CD14-positive monocyte (primary cell): ENCODE measurements at places on chromosomes 12 and 14. TPM values are rescaled to one million over a fixed set of nuclear protein-coding genes. Genes with fewer than 3 reads are reported as not detected.

GRCh38 chr12:120225852-120226640, 25.1 kb upstream of the RPLP0 start:
- peak; percentile 51 for DNase-seq

DNA sequence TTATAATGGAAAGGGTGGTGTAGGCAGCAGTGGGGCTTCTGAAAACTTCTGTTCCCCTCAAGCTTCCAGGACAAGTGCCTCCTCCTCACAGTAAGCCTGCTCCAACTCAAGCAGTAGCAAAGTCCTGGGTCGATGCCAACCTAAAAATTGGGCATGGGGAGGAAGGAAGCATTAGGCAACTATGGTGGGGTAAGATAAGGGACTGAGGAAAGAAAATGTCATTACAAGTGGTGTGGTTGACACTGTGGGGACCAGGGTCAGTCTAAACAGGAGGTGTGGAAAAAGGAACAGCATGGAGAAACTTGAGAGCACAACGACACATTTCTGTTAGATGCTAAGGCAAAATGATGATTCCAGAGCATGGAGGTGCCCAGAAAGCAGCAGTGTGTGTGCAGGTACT, 34.9 kb downstream of the WIF1 start:
- DNase-seq, result no peak

- no peak for DNase-seq
Observed at GRCh38 chr12:43158126-43158525, 393.9 kb downstream of the ADAMTS20 start.

DNA sequence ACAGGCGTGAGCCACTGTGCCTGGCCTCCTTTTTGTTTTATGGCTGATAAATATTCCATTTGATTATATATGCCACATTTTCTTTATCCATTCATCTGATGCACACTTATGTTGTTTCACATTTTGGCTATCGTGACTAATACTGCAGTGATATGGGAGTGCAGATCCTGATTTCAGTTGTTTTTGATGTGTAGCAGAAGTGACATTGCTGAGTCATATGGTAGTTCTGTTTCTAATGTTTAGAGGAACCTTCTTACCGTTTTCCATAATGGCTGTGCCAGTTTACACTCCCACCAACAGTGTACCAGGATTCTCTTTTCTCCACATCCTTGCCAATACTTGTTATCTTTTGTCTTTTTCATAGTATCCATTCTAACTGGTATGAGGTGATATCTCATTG, 235.9 kb downstream of the ERC1 start:
- DNase-seq, result peak; percentile 45

- peak; percentile 71 for DNase-seq
Observed at GRCh38 chr12:108822497-108823205, 34.7 kb downstream of the SSH1 start.

GRCh38 chr12:110224379-110225304, 56.4 kb upstream of the ATP2A2 start:
- peak; percentile 37 for DNase-seq

DNA sequence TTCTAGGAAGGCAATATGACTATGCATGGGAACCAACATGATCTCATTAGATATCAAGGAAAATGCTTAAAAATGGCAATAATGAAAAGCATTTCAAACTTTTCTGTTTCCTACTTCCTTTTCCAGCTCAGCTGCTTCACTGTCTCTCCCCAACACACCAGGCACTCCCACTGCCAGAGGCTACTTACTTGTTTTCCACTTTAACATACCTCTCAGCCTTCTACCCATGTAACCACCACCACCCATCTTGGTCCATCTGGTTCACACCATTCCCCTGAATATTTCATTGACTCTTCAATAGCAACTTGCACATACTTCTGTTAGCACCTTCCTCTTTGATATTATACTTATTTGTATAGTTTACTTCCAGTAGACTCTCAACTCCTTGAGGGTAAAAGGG, 168.3 kb upstream of the NPAS3 start:
- DNase-seq, result no peak

DNA sequence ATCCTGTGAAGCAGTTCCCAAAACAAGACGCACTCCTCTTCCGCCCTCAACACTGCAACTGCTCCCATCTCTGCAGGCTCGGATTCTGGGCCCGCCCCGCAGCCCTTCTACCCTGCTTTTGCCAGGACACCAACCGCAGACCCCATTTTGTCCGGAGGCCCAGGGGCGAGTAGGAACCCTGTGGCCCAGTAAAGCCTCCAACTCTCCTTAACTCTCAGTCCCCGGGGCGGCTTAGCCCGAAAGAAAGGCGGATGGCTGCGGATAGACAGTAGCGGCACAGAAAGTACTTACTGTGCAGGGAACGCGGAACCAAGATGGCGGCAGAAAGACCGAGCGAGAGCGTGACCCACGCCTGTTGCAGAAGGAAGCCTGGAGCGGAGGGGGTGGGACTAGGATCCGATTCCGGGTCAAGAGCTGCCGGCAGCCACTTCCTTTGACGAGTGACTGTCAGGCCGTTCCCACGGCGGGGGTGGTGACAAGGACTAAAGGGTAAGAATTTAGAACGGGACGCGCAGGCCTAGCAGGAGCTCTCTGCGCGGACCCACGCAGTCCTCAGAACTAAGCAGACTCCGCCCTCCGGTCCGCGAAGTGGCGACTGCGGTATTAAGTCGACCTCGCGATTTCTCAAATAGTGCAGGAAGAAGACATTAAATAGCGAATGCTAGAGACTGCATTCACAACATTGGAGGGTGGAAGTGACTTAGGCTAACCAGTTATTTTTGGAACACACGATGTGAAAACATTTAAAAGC, at the start of gene NACA:
Gene NACA, minus strand, starts transcription at position 328 of the 751 bp plus-strand sequence. CDS start 778 bp downstream, outside the sequence.
- peak; percentile 98 for DNase-seq

GRCh38 chr12:26345471-26346003, 150.2 kb downstream of the SSPN start:
- DNase-seq, result no peak

DNA sequence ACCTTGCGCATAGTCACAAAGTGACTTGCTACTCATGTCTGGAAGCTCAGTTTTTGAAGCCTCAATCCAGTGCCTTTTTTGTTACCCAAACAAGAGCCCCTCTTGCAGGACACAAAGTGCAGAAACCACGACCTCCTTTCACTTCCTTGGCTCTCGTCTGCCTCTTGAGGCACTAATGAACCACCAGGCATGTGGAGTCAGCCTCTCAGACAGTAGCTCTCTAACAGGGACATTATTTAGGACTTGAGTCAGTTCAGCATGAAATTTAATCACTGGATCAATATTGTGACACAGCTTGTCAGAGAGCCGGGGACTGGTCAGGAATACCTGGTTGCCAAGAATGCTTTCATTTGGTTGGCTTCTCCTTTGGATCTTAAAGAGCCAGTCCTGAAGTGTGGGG, 46.7 kb downstream of the HSPB8 start:
- DNase-seq, result no peak

DNA sequence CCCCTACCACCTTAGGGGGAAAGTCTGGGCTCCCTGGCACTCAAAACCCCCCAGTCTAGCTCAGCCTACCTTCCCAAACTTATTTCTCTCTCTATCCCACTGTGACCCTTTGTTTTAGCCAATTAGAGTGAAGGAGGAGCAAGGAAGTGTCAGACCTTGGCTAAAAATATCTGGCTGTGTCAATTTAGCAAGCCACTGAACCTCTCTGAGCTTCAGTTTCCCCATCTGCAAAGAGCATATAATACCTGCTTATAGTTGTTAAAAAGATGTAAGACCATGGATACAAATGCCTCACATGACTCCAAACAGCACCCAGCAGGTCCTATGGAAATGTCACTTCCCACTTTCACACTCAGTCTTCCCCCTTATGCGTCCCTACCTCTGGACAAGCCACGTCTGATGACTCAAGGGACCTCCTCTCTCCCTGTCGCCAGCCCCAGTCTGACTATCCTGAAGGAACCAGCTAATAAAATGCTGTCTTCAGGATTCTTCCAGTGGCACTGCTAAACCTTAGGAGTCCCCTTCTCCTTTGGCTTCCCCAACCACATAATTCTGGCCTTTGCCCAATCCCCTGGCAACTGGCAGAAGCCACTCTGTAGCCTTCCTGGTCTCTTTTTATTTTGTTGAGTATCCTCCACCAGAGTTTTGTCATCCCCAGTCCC, 19.3 kb downstream of the FOXN3 start:
- peak; percentile 66 for DNase-seq

- no peak for DNase-seq
Observed at GRCh38 chr12:81350309-81350708, 272.4 kb downstream of the ACSS3 start.

- DNase-seq, result no peak
Observed at GRCh38 chr12:85260447-85260846, 19.6 kb upstream of the ALX1 start.

Gene MAP1LC3B2
- 12.9 TPM for polyA plus RNA-seq

Gene PRDM4
- polyA plus RNA-seq, result 7.0 TPM

Gene IFNG-AS1
- not detected for polyA plus RNA-seq

Gene DLST
- 7.3 TPM for polyA plus RNA-seq

Gene TSPAN19
- not detected for polyA plus RNA-seq

Gene CYP27B1
- polyA plus RNA-seq, result not detected

Gene OR4Q3
- polyA plus RNA-seq, result not detected

Gene CD163
- polyA plus RNA-seq, result 82.5 and 130 TPM in 2 replicates

Gene C12orf56
- not detected for polyA plus RNA-seq

Gene MARCHF9
- 0.23 TPM for polyA plus RNA-seq
